ENCODE measurements at places on chromosomes 12 and 14. TPM values are rescaled to one million over a fixed set of nuclear protein-coding genes. Genes with fewer than 3 reads are reported as not detected.

Gene RTN1
- total RNA-seq: 1.6 TPM

Gene BEST3
- not detected for total RNA-seq

Gene NTN4
- 47.8 TPM for total RNA-seq

Gene RAB2B
- total RNA-seq: 19.7 TPM

Gene RPL10L
- total RNA-seq: not detected

Gene SIX4
- total RNA-seq: 7.8 TPM
